Activated T-cell treated with anti-CD3 and anti-CD28 coated beads for 1 hour (primary cell): ENCODE measurements at places on chromosomes 6 and 20.

DNA sequence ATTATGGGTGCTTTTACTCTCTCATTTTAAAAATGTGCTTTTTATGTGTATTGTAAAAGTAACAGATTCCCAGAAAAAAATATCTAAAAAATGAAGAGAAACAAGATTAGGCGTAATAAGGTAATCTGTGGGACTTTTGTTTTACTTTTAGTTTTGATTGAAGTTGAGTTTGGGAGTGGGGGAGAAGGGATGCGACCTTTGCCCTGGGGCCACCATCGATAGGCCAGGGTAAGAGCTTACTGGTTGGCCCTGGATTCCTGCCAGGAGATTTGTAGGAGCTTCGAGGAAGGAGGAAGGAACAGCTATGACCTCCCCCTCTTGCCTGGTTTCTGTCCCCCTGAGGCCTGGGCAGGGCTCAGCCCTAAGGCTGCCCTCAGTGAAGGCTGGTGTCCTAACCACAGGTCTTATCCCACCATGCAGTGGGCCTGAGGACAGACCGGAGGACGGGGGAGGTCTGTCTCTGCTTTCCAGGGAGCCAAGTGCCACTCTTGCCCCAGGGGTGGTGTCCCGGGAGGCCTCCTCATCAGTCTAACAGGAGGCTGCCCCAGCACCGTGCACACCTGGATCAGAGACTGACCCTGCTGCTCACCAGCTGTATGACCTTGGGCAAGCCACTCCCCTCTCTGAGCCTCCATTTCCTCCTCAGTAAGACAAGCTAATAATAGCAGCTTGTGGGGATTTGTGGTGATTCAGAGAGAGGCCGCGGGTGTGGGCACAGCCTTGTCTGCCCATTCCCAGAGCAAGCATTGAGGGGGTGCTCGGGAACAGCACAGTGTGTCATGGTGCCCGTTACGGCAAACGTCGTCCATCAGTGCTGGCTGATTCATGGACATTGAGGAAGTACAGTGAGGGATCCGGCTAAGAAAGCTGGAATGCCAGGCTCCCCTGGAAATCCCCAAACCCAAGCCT is 21.2 kb downstream of the TGM2 start:
- DNase-seq, result no peak

DNA sequence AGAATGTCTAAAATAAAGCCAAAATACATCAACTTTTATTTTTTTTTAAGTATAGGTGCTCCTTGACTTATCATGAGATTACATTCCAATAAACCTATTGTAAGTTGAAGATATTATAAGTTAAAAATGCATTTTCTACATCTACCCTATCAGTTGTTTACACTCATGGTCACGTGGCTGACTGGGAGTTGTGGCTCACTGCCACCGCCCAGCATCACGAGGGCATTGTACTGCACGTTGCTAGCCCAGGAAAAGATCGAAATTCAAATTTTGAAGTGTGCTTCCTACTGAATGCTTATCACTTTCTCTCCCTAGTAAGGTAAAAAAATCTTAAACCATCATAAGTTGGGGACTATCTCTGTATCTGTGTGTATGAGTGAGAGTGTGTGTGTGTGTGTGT is 126.6 kb upstream of the RIN2 start:
- no peak for DNase-seq

- no peak for DNase-seq
Observed at GRCh38 chr20:54355631-54356280, 119.6 kb upstream of the DOK5 start.

- peak; percentile 30 for DNase-seq
Observed at GRCh38 chr6:21914121-21914973, 320.8 kb downstream of the SOX4 start.

GRCh38 chr6:163718537-163718936 is 304.0 kb downstream of the QKI start:
- DNase-seq, result no peak

GRCh38 chr6:169592558-169592957 is 109.3 kb downstream of the WDR27 start:
- no peak for DNase-seq

DNA sequence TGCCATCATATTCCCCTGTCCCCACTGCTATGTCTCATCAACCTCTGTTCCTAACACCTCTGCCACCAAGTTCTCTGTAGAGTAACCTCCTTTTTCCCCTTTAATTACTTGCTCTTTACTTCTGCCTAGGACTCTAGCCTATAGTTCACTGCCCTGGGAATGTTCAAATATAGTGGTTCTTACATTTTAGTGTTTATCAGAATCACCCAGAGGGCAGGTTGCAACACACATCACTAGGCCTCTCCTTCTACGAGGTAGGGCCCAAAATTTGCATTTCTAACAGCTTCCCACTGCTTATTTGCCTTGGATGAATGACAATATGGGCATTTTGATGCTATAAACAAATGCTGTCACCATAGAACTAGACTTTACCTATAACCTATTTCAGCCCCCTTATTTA is 23.1 kb upstream of the C6orf141 start:
- DNase-seq, result no peak

- DNase-seq, result no peak
Observed at GRCh38 chr6:115203381-115203780, 857.3 kb downstream of the FRK start.
